ENCODE measurements at places on chromosomes 2 and 18.

- DNase-seq = peak; percentile 67
These were observed 147.8 kb downstream of the PMAIP1 start for GRCh38 chr18:60047556-60047955.

DNA sequence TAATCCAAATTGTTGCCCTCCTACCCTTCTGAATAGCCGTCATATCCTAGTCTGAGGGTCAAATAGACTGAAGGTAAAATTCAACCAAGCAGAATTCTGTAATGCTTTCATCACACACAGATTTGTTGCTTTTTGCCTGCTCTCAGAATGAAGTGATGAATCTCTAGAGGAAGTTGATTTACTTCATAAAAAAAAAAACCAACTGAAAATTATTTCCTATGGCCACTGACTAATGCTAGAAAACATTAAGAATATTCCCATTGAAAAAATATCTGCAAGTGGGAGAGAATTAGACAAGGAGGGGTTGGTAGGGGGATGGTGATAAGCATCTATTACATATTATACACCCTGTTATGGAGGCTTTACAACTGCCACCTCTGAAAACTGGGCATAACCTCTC lies 2.3 kb upstream of the IL1RL2 start:
- DNase-seq = no peak

- DNase-seq = no peak
These were observed 314.6 kb upstream of the VWC2L start for GRCh38 chr2:214096208-214096715.

- DNase-seq = no peak
These were observed 567.4 kb downstream of the CBLN2 start for GRCh38 chr18:71976744-71977143.

GRCh38 chr2:233441161-233442027 lies 87.1 kb downstream of the DGKD start:
- no peak for DNase-seq

GRCh38 chr2:176163672-176164056 lies 6.6 kb downstream of the HOXD3 start:
- no peak for DNase-seq

DNA sequence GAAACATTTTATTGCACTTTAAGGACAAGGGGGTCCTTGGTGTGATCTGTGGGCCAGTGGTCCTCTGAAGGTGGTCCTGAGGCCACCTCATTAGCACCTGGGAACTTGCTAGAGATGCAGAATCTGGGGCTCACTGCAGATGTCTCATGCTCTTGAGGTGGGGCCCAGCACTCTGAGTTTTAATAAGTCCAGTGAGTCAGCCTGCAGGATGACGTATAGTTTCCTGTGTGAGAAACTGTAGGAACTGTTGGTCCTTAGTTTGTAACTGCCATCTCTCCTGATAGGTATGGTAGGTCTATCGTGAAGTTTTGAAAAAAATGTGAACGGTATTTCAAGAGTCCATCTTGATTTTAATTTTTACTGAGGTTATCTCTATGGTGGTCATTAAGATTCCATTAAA lies 2.8 kb downstream of the TRPM8 start:
- peak; percentile 68 for DNase-seq

DNA sequence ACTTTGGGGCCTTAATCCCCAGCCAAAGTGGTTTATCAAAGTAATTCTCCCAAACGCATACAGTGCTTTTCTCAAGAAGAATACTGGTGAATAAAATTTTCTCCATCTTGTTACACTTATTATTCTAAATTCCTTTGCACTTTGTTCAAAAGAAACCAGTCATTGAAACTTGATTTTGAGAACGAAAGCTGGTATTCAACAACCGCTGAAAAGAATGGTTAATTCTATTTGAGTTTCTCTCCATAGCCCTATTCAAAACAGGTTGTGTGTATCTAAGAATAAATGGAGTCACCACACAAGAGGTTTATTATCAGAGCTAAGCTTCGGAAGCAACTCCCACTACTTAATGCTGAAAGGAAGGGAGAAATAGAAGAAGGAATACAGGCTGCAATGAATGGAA lies 117.7 kb downstream of the C1D start:
- DNase-seq = no peak

- no peak for DNase-seq
These were observed 318.9 kb upstream of the RND3 start for GRCh38 chr2:150806336-150806735.

DNA sequence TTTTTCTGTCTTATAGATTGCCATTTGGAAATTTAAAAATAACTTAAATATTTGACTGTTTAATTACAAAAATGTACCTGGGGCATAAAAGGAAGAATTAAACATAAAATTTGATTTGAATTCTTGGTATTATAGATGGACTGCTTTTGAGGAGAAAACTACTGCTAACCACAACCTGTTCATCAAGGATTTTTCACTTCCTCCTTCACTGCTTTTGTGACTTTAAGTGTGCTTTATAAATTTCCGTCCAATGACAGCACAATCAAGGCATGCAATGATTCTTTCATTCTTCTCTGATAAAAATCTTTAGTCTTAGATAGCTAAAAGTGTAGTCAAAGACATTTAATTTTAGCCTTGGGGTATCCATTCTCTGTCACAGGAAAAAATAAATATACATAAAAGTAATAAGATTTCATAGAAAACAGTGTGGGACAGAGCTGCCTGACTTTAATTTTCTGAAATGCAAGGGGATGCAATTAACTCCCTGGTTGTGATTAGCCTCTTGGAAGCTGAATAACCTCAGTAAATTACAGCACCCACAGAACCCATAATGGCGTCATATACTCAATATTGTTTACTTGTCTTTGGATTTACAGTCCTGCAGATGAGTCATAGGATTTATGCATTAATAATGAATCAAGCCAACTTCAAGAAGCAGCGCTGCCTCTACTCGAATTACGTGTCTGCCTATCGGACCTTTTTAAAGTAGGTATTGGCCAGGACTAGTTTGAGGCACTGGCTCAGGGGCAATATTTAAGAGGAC lies 587.9 kb downstream of the NRXN1 start:
- peak; percentile 1 for DNase-seq

- peak; percentile 73 for DNase-seq
These were observed 29.5 kb upstream of the STAT1 start for GRCh38 chr2:191043438-191043837.

DNA sequence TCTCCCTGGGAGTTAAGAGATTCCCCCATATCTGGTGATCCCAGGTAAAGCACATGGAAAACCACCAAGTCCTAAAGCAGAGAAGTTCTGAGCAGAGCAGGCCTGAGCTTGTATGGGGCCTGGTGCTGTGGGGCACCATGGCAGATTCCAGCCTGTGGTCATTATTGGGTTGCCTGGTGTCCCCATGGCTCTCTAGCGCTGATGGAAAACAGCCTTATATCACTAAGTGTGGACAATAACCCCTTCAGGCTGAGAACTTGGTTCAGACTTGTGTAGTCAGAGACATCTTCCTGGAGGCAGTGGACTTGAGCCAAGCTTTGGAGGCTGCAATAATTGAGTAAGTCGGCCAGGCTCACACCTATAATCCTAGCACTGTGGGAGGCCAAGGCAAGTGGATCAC lies 96.8 kb downstream of the MCFD2 start:
- no peak for DNase-seq

DNA sequence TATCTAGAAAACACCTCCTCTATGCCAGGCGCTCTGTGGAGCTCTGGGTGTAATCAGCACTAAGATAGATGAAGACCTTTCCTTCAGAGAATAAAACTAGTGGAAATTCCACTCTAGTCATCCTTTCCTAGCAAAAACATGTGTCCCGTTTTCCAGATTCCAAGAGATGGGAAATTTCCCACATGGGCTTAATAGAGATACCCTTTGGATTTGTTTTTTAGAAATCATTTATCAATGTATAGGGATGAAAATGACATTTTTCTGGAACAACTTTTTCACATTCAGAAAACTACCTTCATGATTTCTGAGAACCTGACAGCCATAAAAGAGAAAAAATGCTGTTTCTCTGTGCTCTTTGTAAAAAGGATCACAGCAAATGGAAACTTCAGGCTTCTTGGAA lies 152.1 kb downstream of the NCKAP5 start:
- no peak for DNase-seq

GRCh38 chr2:155022531-155022930 lies 324.0 kb downstream of the KCNJ3 start:
- no peak for DNase-seq

DNA sequence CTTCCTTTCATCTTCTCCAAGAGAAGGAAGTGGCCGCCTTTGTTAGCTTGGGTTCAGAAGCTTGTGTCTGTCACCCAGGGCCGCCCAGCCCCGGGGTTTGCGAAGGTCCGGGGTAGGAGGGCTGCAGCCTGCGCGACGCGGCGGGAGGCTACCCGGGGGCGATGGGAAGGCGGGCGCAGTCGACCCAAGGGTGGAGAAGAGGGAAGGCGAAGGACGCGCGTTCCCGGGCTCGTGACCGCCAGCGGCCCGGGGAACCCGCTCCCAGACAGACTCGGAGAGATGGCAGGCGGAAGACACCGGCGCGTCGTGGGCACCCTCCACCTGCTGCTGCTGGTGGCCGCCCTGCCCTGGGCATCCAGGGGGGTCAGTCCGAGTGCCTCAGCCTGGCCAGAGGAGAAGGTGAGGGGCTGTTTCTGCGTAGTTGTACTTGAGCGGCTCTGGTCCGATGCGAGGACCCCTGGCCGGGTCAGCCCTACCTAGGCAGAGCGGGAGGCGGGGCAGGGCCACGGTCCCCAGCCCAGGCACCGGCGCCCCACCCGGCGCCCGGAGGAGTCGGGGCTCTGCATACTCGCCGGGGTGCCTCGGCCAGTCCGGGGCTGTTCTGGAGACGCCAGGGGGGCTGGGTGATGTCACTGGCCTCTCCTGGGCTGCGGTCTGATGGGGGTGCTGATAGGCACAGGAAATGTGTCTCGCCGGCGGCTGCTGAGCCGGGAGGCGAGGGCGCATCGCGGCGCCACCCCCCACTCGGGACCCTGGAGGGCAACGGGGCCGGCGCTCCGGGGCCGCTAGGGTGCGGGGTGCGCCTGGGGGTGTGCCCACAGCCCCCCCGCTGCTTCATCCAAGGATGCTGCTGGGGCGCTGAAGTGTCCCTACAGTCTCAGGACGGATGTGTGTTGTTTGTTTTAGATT lies at the start of gene QPCT:
Gene QPCT, plus strand, starts transcription at position 178 of the 909 bp plus-strand sequence. Its CDS starts 102 bp downstream, at position 280.
- DNase-seq = peak; percentile 17

DNA sequence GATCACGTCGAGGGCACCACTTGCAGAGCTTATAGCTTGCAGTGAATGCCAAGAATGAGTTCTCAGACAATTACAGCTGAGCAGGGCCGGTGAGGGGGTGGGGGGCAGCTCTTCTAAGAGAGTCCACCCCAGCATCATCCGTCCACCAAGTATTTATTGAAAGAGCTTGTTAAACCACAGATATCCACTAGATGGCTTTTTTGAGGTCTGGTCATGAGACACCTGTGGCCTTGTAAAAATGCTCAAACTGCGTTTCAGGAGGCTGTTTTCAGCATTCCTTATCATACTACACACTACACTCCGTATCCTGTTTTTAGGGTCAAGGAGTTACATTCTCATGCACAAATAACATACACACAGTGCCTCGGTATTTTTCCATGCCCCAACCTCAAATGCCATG lies 51.5 kb downstream of the DNAJC10 start:
- DNase-seq = peak; percentile 16

DNA sequence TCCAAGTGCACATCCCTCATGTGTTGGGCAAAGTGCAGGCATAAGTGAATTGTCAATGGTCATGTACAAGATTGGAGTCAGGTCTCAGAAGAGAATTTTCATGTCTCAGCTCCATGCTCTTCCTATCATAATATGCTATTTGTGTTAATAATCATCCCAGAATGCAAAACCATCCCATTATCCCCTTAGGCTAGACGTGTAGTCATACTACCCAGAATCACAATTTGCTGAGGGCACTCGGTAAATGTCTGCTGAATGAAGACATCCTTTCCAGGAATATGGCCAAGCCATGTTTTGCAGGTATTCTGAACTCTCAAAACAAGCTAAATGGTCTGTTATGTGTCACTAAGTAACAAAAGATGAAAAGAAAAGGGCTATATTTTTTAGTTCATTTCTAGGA lies 263.8 kb downstream of the RAD51AP2 start:
- no peak for DNase-seq

GRCh38 chr2:132416723-132417395 lies at the start of gene GPR39:
Gene GPR39, plus strand, starts transcription at chr2:132416805.
- DNase-seq = no peak

DNA sequence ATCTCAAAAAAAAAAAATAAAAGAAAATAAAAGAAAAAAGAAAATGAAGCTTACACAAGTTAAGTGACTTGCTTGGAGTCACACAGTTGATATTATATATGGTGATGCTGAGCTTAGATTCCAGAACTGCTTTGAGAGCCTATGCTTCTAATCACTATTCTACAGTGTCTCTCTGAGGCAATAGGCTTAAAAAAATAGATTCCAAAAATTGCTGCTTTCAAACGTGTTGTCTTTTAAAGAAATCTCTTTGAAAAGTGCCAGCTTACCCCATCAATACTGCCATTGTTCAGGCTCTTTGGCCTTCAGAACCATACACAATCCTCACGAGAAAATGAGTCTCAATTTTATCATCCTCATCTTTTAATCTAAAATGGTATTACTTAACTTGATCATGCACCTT lies 102.6 kb downstream of the CDK15 start:
- peak; percentile 9 for DNase-seq

GRCh38 chr2:37459095-37459981 lies 114.9 kb downstream of the QPCT start:
- peak; percentile 87 for DNase-seq

DNA sequence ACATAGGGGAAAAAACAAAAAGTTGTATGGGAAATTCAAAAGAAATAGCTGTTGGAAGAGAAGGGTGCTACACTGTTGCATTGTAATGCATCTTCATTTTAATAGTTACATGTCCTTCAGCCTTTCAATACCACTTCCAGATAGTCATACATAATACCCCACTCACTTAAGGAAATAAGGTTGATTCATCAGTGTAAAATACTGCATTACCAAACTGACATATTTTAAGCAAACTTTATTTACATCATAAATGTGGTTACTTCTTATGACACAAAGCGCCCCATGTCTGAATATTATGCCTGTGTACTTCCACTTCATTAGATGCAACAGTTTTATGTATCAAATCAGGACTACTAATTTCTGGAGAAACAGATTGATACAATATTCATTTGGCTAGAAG lies 4.5 kb downstream of the RBMS1 start:
- DNase-seq = peak; percentile 85

DNA sequence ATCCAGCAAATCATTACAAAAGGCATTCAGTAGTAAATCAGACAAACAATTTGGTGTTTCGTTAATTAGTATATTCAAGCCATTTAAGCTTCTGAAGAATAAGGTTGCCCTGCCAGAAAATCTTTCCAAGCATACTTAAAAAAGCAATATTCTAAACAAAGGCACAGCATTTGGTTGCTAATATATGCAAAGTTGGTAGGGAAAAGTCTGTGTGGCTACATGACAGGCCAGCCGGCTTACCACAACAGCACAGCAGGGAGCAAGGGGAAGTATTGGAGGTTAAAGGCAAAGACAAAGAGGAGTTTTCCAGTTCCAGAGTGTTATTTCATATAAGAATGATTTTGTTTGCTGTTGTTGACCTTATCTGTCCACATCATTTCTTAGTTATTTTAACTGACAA lies 282.3 kb downstream of the MBD5 start:
- DNase-seq = no peak

- no peak for DNase-seq
These were observed 87.7 kb downstream of the TGOLN2 start for GRCh38 chr2:85240055-85240454.

- DNase-seq = no peak
These were observed 135.0 kb downstream of the TGIF1 start for GRCh38 chr18:3584897-3585460.

- no peak for DNase-seq
These were observed 520.6 kb upstream of the RAB12 start for GRCh38 chr18:8088626-8089025.

All from HCEC 1CT (cell line).